ENCODE measurements at places on chromosomes 2 and 18.

GRCh38 chr18:73119574-73119973 lies 251.8 kb upstream of the NETO1 start:
- DNase-seq: no peak

DNA sequence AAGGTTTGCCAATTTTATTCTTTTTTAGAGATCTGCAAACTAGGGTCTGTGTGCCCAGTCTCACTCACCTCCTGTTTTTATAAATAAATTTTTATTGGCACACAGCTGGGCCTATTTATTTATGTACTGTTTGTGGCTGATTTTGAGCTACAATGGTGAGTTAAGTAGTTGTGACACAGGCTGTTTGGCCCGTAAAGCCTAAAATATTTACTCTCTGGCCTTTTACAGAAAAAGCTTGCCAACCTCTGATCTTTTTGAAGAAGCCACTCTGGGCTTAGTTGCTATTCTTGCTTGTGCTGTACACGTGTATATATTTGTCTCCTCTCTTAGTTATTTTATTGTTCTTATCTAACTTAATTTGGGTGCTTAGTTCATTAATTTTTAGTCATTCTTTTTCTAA lies 14.5 kb downstream of the NAB1 start:
- DNase-seq: no peak

DNA sequence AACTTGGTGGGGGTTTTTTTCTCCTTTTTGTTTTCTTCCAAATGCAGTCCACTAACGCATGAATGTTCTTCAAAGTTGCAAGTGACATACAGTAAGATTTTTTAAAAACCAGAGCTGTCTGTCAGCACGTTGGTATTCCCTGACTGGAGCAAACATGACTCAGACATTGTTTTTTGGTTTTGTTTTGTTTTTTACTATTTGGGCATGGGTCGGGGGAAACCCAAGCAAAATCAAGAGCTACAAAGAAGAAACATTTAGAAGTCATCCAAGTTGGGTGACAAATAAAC lies 726 bp upstream of the CCDC88A start:
- DNase-seq: no peak

GRCh38 chr2:15582710-15583357 lies 8.8 kb upstream of the DDX1 start:
- DNase-seq: no peak

DNA sequence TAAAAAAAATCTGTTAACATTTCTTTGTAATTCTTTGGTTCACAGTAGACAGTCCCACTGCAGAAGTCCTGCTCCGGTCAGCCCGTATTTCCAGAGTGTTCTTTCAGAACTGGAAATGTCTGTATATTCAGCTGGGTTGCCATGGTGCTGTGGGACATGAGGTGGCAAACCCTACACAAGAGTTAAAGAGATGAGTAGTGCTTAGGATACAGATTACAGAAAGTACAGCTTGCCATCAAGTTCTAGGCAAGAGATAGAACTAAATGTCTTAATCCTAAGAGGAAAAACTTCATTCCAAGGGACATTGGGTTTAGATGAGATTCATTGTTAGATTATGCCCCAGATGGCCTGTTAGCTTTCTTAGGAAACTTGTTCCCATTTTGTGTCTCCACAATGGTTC lies 60.1 kb downstream of the FMNL2 start:
- DNase-seq: no peak

DNA sequence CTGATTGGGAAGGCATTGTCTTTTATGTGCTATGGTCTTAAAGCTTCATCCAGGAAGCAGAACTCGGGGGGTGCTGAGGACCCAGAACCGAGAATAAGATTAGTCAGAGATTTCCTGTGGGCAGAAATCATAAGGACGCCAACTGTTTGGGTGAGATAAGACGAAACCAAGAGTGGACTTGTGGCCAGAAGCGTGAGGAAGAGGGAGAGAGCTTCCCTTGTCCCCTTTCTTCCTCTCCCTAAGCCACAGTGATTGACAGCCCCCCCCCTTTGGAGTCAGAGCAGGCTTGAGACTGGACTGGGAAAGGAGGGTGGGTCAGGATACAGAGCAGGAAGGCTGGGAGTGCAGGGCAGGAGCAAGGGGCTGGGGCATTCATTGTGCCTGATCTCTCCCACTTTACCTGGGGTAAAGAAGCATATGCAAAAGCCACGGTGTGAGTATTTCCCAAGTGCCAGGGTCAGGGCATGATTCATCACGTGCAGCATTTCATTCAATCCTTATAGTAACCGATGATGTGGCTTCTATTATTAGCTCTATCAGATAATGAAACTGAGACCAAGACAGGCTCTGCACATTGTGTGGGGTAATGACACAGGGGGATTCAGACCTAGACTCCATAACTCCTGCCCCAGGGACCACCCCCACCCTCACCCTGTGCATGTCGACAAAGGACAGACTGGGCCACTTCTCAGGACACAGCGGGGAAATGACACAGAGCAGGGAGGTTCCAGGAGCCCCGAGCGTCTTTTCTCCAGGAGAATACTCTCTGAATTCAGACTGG lies 3.0 kb upstream of the IL1RN start:
- no peak for DNase-seq

GRCh38 chr2:167144179-167144898 lies 256.1 kb downstream of the XIRP2 start:
- no peak for DNase-seq

DNA sequence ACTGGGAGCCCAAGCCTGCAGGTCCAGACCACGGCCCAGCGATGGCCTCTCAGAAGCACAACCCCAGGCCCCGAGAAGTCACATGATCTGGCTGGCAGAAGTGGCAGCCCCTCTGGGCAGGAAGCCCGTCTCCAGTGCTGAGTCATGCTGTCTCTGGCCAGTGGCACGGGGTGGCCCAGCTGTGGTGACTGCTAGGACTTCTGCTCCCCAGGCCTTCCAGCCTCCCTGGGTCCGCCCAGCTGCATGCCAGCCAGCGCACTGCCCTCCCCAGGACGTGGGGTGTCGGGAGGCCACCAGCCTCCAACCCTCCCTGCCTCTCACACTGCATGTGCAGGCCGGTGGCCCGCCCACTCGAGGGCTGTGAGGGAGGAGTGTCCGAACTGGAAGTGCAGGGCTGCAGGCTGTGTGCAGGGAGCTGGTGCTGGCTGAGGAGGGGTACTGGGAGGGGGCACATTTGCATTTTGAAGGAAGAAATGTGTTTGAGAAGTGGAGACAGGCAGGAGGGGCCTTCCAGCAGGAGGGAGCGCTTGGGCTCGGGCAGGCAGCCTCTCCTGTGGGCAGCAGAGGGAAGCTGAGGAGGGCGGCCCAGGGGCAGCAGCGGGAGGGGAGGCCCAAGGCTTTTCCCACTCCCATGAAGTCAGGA lies 17.0 kb upstream of the HPCAL1 start:
- DNase-seq: no peak

DNA sequence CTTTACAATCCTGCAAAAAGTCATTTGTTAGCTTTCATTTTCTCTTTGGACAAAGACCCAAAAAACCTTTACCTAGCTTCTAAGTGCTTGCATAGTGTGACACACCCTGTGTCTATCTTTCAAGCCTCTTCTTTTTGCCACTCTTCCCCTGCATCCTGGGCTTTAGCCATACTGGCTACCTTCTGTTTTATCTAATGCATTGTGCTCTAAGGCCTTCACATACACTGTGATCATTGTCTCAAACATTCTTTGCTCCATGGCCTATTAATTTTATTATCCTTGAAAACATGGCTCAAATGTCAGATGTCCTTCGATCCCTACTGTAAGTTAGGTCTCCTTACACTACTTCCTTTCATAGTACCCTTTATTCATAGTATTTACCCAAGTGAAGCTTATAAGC lies 84.4 kb downstream of the PIK3C3 start:
- no peak for DNase-seq

DNA sequence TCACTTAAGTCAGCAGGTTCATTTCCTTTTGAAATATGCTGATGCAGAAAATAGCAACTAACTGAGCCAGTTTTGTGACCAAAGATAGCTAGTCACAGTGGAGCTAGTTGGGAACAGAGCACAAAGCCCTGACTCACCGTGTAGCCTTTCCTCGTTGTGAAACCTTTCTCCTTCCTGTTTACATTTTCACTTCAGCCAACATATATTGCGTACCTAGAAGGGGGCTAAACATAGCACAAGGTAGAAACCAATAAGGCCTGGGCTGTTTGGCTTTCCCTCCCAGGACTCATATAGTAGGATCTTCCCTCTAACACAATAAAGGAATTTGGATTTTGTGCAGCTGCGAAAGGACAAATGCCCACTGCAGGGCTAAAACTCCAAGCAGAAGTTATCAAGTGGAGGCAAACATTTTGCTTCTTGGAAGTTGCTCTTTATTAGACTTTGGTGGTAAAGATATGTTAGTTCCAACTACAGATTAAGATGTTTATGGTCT lies 24.5 kb upstream of the LPIN2 start:
- DNase-seq: no peak

- DNase-seq: no peak
Measured at GRCh38 chr2:9112079-9112721, 94.4 kb upstream of the ASAP2 start.

DNA sequence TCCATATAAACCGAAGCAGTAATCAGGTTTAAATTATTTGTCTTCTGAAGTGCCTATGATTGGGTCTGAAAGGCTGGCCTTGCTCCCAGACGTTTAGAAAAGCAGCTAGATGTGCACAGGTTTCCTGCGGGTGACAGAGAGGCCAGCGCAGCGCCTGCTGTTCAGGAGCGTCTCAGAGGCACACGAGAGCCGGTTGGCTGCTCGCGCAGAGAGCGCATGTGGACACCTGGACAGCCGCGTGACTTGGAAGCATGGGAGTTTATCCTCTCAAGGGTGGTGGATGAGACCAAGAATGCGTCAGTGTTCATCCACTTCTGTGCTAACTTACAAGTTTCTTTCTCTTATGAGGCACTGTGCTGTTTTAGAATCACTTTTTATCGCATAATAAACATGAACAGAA lies 303.7 kb downstream of the PTGR3 start:
- no peak for DNase-seq

GRCh38 chr2:207484444-207485391 lies 45.0 kb upstream of the CREB1 start:
- no peak for DNase-seq

- no peak for DNase-seq
Measured at GRCh38 chr18:8974279-8974678, 128.2 kb upstream of the NDUFV2 start.

GRCh38 chr18:61352611-61353010 lies 19.4 kb downstream of the CDH20 start:
- DNase-seq: no peak

DNA sequence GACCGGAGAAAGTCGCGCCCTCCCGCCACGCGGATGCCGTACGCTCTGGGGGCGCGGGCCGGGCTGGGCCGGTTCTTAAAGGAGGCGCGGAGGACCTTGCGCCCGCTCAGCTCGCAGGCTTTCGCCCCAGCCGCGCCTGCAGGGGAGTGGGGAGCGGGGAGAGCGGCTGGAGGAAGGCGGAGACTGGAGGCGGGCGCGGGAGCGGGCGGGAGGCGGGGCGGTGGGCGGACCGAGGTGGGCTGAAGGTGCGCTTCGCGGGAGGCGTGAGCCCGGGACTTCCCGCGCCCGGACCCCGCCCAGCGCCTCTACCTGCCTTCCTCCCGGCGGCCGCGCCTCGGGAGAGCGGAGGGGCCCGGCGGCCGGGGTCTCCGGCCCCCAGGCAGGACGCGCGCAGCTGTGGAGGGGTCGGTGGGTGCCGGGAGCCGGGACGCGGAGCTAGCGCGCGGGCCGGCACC lies at the start of gene ADRA2B:
Gene ADRA2B, minus strand, starts transcription at position 148 of the 455 bp plus-strand sequence. CDS start 422 bp downstream, outside the sequence.
- peak; percentile 84 for DNase-seq

GRCh38 chr2:74745766-74746165 lies 88.2 kb upstream of the HK2 start:
- DNase-seq: no peak

DNA sequence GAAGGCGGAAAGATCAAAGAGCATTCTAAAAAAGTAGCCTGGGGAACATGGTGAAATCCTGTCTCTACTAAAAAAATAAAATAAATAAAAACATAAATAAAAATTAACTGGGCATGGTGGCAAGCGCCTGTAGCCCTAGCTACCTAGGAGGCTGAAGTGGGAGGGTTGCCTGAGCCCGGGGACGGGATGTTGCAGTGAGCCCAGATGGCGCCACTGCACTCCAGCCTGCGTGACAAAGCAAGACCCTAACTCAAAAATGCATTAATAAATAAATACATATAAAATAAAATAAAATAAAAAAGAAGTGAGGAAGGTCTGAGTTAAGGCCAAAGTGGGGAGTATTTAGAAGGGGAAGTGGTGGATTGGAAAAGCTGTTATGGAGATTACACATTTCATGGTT lies 1.3 kb upstream of the PSMD14 start:
- DNase-seq: no peak

- DNase-seq: no peak
Measured at GRCh38 chr18:69895066-69896047, 52.3 kb downstream of the CD226 start.

All from stimulated activated CD4-positive, alpha-beta T cell treated with anti-CD3 and anti-CD28 coated beads, Interleukin-2, amount 100 ng/mL, for 4 hours (primary cell).